Fibroblast of the aortic adventitia (primary cell): ENCODE measurements at places on chromosomes 2 and 18. TPM values are rescaled to one million over a fixed set of nuclear protein-coding genes. Genes with fewer than 3 reads are reported as not detected.

ATP6V1B1 gene
- total RNA-seq: 0.09 and 0.57 TPM in 2 replicates

VAPA gene
- total RNA-seq: 324 and 436 TPM in 2 replicates

SERPINB4 gene
- total RNA-seq: not detected in 2 replicates

BCL11A gene
- total RNA-seq: 0.09 TPM in 1 of 2 replicates, not detected in the other

PRKAG3 gene
- 0.18 and 0.41 TPM in 2 replicates for total RNA-seq

PLB1 gene
- 2.7 and 7.8 TPM in 2 replicates for total RNA-seq

EMX1 gene
- not detected in 2 replicates for total RNA-seq

HOXD1 gene
- not detected in 2 replicates for total RNA-seq

C2orf92 gene
- 1.9 and 2.0 TPM in 2 replicates for total RNA-seq

NEUROD1 gene
- not detected in 2 replicates for total RNA-seq

TDRD15 gene
- total RNA-seq: not detected in 2 replicates

IGFBP5 gene
- total RNA-seq: 334 and 616 TPM in 2 replicates

MORN2 gene
- total RNA-seq: 25.3 and 34.7 TPM in 2 replicates

HJURP gene
- 1.1 and 34.9 TPM in 2 replicates for total RNA-seq

RGPD3 gene
- total RNA-seq: 0.41 and 0.45 TPM in 2 replicates

NEDD4L gene
- total RNA-seq: 15.5 and 22.2 TPM in 2 replicates

ALK gene
- total RNA-seq: 0.27 and 0.82 TPM in 2 replicates

ABCB11 gene
- total RNA-seq: not detected in 2 replicates

LIMS3 gene
- total RNA-seq: 5.6 and 6.1 TPM in 2 replicates

FABP1 gene
- not detected in 2 replicates for total RNA-seq

B4GALT6 gene
- total RNA-seq: 1.9 and 6.3 TPM in 2 replicates

ANKRD36B gene
- total RNA-seq: 49.8 and 72.4 TPM in 2 replicates

C2orf78 gene
- not detected in 2 replicates for total RNA-seq

RAB11FIP5 gene
- total RNA-seq: 16.4 and 48.5 TPM in 2 replicates

TNFRSF11A gene
- 0.08 and 1.1 TPM in 2 replicates for total RNA-seq

CRYBA2 gene
- total RNA-seq: not detected in 2 replicates

DSC2 gene
- 0.82 TPM in 1 of 2 replicates, not detected in the other for total RNA-seq

KCNG2 gene
- not detected in 2 replicates for total RNA-seq

GPR55 gene
- total RNA-seq: under 0.01 TPM in 1 of 2 replicates, not detected in the other

OSR1 gene
- 35.8 and 117 TPM in 2 replicates for total RNA-seq

RPRM gene
- total RNA-seq: 0.27 TPM in 1 of 2 replicates, not detected in the other

MOB4 gene
- total RNA-seq: 37.1 and 44.2 TPM in 2 replicates
